ENCODE measurements at places on chromosomes 1 and 21.

DNA sequence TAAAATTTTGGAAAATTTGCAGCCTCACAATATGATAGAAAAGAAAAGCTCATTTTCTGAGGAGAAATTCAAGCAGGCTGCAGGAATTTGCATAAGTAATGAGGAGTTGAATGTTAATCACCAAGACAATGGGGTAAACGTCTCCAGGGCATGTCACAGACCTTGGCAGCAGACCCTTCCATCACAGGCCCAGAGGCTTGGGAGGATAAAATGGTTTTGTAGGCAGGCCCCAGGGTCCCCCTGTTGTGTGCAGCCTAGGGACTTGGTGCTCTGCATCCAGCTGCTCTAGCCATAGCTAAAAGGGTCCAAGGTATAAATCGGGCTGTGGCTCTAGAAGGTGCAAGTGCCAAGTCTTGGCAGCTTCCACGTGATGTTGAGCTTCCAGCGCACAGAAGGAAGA lies 112.2 kb upstream of the FMN2 start:
- DNase-seq = no peak

- no peak for DNase-seq
These were observed 153.4 kb downstream of the ZC3H11B start for GRCh38 chr1:219459351-219460080.

GRCh38 chr1:88618331-88618730 lies 65.7 kb upstream of the PKN2 start:
- DNase-seq = no peak

DNA sequence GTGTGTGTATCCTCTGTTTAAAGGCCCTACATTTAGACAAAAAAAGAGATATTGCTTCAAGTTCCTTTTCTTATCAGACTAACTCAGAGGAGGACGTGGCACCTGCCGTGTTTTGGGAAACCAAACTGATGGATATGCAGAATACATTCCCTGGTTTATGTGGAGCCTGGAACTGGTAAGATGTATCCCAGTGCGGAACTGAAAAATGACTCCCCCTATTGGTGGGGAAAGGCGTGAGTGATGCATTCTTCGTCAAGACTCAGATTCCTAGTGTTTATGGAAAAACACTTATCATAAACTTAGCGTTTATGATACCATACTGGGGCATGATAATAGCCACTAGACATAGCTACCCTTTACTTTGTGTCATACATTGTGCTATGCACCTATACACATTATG lies 154.2 kb downstream of the ZNF326 start:
- no peak for DNase-seq

GRCh38 chr1:116168277-116169032 lies 57.3 kb downstream of the MAB21L3 start:
- peak; percentile 39 for DNase-seq

- no peak for DNase-seq
These were observed 29.8 kb downstream of the PARP1 start for GRCh38 chr1:226378071-226378470.

DNA sequence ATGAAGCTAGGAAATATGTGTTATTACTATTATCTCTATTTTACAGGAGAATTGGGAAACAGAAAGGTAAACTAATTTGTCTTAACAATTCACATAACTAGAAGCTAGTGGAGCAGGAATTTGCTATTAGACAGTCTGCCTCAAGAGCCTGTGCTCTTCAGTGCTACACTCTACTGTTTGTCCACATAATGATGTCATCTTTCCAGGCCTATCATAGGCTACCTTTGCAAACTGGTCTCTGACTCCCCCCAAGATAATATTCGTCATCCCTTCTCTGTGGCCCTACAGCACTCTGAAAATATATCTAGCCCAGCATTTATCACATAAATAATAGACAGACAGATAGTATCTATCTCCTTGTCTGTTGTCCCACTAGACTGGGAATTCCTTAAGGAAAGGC lies 34.1 kb downstream of the TRIT1 start:
- DNase-seq = no peak

- peak; percentile 27 for DNase-seq
These were observed 25.6 kb downstream of the ALPL start for GRCh38 chr1:21534674-21535378.

DNA sequence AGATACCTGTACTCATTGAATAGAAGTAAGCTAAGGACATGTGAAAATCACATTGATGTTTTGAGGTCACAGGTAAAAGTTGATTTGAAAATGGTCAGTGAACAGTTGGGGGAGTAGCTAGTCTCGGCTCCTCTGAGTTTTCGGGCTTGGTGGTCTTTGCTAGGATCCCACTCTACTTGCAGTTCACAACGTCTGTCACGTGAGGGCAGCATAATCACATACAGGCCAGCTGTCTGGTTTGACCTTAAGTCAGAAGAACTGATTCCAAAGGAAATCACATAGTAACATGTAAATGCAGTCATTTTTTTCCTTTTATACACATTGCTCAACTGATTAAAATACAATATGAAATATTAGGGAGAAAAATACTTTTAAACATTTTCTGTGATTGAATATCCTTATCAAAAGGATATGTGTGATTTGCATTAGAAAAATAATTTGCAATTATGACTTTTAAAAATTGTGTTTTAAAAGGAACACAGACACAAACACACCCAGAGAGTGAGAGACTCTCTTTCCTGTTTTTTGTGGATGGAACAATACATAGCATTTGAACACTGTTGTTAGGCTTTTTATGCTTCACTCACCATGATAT lies 21.8 kb upstream of the PDC start:
- peak; percentile 68 for DNase-seq

DNA sequence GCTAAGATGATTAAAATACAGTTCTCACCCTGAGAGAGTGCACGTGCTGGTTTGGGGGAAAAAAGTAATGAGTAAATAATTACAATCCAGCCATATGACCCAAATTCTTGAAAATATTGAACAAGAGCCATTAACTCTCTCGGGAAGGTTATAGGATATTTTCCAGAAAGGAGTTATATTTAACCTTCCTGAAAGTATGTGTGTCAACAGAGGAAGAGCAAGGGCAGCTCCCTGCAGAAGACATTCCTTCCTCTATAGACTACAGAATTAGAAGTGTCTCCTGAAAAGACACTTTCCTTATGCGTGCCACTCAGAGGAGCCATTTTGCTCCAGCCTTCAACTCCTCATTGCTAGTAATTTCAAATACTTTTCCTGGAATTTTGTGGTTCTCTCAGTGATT lies 648.7 kb downstream of the USP25 start:
- DNase-seq = no peak

GRCh38 chr1:182956708-182957365 lies 3.9 kb upstream of the SHCBP1L start:
- no peak for DNase-seq

DNA sequence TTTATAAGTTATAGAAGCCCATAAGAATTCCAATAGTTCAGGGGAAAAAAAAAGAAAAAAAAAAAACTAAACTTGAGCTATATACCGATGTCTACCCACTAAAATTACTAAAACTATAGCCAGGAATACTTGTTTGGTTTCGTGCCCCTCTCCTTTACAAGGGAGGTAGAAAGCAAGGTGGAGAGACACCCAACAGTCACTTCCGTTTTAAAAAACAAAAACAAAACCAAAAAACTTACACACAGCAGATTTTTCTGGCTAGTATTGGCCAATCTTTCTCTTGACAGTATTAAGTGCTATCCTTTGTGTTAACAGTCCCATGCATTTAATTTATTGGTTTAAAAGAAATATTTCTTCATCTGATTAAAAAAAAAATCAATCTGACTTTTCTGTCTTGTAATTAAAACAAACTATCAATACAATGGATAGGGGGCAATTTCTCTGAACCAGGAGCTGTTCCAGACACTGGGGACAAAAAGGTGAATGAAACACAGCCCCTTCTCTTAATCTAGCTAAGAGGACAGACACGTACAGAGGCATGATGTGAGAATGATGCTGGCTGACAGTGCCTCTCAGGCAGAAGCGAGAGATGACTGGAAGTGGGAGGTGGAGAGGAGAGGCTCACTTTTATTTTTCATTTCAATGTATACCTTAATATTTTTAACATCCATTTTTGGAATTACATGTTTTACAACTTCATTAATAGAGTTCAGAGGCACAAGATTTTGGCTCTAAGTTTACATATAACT lies 214.8 kb downstream of the RERE start:
- no peak for DNase-seq

- DNase-seq = no peak
These were observed 6.4 kb downstream of the SELENON start for GRCh38 chr1:25806418-25806817.

DNA sequence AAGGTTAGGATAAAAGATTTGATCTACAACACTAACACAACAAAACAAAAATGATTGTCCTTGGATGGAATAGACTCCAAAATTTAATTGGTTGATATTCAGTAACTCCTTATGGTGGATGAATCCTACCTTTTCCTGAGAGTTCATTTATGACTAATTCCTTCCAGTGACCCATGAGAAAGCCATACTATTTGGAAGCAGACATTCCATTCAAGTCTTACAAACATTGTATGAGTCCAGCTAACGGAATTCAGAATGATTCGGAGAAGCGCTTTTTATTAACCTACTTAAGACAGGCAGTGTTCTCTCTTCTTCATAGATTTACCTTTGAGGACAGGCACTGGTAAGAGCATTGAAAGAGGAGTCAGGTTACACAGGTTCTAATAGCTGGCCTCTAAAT lies 155.6 kb upstream of the ZNF648 start:
- DNase-seq = no peak

DNA sequence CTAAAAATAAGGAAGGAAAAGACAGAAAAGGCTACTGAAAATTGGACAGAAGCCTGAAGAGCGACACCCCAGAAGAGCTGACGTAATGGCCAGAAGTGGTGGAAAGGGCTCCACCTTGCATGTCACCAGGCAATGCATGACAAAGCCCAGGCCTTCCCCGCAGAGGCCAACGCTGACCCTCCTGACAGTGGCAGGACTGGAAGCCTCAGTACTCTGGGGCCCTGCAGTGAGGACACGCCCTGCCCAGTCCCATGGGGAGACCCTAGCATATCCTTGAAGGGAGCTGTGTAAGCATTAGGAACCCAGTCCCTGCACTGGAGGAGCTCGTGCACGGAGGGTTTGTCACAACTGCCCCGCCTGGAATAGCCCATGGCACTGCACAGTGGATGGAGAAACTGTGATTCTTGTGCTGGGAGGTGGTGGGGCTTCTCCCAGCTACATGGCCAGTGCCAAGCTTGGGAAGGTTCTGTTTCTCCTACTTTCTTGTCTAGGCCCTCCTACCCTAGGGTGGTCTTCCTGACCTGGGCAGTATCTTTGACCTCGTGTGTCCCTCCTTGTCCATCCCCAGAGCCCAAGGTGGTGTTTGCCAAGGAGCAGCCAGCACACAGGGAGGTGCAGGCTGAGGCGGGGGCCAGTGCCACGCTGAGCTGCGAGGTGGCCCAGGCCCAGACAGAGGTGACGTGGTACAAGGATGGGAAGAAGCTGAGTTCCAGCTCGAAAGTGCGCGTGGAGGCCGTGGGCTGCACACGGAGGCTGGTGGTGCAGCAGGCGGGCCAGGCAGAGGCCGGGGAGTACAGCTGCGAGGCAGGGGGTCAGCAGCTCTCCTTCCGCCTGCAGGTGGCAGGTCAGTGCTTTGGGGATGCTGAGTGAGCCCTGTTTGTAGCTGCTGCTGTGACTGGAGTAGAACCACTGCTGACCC lies 60.4 kb downstream of the OBSCN start:
- no peak for DNase-seq

GRCh38 chr1:147516157-147516917 lies 25.0 kb upstream of the BCL9 start:
- DNase-seq = no peak

DNA sequence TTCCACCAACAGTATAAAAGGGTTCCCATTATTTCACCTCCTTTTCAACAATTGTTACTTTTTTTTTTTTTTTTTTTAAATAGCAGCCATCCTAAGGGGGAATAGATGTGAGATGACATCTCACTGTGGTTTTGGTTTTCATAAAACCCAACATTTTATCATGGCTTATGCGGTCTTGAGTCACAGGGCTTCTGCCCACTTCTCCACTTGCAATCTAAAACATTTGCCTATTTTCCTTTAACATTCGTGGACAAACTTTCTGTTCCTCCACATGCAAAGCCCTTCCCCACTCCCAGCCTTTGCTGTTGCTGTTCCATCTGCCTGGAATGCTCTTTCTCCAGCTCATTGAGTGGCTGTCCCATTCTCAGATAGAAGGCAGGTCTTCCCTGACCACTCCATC lies 239.7 kb upstream of the KCNK2 start:
- no peak for DNase-seq

DNA sequence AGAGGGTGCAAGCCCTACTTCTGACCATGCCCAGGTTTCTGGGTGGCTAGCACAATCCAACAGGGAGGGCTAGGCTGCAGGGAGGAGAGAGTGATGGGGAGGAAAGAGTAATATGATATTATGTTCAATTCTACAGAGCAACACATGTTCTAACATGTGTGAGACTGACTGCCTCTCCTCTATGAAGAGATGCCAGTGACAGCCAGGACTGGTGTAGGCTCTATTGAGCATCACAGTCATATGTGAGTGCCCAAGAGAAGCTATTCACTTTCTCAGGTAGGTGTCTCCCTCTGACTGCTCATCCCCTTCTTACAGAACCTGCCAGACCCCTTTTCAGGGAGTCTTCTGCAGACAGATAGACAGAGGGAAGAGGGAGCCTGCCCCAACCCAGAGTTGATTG lies 446.1 kb downstream of the SIPA1L2 start:
- DNase-seq = no peak

GRCh38 chr1:178485541-178485981 lies 11.2 kb downstream of the CLEC20A start:
- DNase-seq = no peak

- DNase-seq = no peak
These were observed 6.8 kb downstream of the SLC5A9 start for GRCh38 chr1:48229317-48229716.

DNA sequence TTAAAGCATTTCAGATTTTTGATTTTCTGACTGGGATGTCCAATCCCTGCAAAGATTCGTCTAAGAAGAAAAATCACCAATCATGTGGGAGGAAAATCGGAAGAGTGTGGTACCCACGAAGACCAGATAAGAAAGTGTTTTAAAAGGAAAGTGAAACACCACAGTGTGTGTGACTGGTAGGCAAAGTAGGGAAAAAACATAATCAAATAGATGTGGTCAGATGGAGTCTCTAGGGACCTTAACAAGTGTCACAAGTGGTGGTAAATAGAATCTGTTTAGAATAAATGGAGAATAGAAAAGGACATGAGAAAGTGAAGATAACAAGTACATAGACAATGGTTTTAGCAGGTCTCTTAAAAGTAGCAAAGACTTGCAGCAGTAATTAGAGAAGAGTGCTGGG lies 154.6 kb downstream of the SLC30A10 start:
- no peak for DNase-seq

DNA sequence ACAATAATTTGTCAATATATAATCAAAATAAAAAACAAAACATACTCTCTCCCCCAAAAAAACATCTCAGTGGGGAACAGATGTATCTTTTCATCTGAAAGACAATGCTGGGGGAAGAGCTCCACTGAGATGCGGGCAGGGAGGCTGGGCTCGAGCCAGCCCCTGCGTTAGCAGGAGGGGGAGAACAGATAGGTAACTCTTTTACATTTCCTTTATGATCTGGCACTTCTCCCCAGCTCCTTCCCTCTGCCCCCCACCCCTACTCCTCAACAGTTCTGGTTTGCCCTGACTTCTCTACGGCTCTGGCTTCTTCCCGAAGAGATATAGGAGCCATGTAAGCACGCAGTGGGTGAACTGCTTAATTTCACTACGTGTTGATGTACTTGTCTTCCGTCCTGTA lies 12.4 kb downstream of the LEPR start:
- no peak for DNase-seq

GRCh38 chr1:14585728-14586127 lies 12.8 kb upstream of the KAZN start:
- no peak for DNase-seq

- DNase-seq = no peak
These were observed 12.8 kb downstream of the OTUD7B start for GRCh38 chr1:149997585-149998262.
